GM12891 (cell line): ENCODE measurements at places on chromosomes 12 and 14.

- DNase-seq, result no peak
Observed at GRCh38 chr14:61256826-61257468, 24.2 kb downstream of the TMEM30B start.

DNA sequence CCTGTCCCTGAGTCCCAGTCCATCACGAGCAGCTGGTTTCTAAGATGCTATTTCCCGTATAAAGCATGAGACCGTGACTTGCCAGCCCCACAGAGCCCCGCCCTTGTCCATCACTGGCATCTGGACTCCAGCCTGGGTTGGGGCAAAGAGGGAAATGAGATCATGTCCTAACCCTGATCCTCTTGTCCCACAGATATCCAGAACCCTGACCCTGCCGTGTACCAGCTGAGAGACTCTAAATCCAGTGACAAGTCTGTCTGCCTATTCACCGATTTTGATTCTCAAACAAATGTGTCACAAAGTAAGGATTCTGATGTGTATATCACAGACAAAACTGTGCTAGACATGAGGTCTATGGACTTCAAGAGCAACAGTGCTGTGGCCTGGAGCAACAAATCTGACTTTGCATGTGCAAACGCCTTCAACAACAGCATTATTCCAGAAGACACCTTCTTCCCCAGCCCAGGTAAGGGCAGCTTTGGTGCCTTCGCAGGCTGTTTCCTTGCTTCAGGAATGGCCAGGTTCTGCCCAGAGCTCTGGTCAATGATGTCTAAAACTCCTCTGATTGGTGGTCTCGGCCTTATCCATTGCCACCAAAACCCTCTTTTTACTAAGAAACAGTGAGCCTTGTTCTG, 41.6 kb downstream of the DAD1 start:
- DNase-seq, result no peak

- DNase-seq, result no peak
Observed at GRCh38 chr14:100106250-100107112, 41.3 kb downstream of the EVL start.

DNA sequence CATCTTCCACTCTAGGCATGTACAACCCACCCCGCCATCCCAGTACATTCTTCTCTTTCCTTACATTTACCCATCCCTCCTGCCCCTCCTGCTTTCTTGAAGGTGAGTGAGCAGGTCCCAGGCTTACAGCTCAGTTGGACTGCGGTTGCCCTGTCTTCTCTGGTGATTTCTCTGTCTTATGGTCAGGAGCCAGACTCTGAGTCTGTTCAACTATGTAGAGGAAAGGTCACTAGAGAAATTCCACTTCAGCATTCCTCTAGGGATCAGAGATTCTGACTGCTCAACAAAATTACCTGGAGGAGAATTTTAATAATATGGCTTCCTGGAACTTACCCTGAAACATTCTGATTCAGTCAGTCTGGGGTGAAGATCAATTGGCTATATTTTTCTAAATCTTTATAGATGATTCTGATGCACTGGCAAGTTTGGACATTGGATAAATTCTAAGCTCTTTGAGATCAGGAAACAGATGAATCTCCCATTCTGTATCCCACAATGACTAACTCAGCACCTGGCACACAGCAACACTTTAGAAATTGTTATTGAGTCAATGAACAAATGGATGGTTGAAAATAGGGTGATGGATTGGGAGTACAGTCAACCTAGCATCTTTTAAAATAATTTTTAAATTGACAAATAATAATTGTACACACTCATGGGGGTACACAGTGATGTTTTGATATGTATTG, 128.6 kb upstream of the HIF1A start:
- DNase-seq, result no peak

DNA sequence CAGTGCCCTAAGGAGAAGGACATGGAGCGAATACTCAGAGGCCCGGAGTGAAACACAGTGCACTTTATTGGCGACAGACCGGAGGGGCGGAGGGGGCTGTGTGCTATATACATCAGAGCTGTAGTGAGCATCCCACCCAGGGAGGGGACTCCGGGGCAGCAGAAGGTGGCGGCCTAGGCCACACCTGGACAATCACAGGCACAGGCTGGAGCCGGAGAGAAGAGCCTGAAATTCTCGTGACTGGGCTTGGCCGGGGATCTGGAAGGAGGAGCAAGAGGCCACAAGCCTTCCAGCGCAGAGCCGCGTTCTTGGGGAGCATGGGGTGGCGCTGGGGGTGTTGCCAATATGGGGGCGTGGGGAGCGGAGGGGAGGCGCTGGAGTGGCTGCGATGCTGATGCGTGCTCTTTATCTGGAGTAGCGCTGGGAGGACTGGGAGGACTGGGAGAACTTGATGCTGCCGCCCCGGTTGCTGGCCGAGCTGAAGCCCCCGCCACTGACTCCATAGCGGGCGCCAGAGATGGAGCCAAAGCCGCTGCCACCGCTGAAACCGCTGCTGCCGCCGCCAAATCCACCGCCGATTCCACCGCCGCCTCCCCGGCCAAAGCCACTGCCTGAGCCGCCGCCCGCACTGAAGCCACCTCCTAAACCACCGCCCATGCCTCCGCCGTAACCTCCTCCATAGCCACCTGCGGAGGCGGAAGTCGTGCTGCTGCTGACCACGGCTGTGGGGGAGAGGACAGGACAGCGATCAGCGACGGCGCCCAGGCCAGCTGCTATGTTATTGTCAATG, 6.1 kb downstream of the KRT3 start:
- no peak for DNase-seq

GRCh38 chr12:53255996-53256395, 12.1 kb upstream of the ESPL1 start:
- DNase-seq, result no peak

- DNase-seq, result peak; percentile 39
Observed at GRCh38 chr12:116703214-116703795, 34.6 kb downstream of the SPRING1 start.

- no peak for DNase-seq
Observed at GRCh38 chr12:115341442-115341841, 657.5 kb upstream of the TBX3 start.

- DNase-seq, result no peak
Observed at GRCh38 chr14:22773162-22774010, 6.9 kb downstream of the OXA1L start.

- no peak for DNase-seq
Observed at GRCh38 chr12:132341318-132342050, 12.1 kb upstream of the GALNT9 start.

DNA sequence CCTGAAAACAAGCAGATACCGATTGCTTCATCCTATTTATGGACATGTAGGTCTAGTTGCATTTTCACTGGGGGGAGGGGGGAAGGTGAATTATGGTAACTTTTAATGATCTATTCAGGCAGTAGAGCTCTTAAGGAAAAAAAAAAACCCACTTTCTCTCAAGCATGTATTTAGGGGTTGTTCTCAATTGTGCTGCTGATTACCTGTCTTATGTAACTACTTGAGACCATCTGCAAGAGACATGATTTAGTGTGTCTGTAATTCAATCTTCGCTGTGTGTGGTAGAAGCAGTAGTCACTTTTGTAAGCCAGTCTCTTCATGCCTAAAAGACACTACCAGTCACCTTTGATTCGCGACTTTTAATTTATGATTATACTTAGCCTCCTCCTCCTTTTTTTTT, 8.9 kb downstream of the CALM1 start:
- no peak for DNase-seq

GRCh38 chr14:106083082-106083481, 556.7 kb downstream of the TMEM121 start:
- DNase-seq, result no peak
